Brain microvascular endothelial cell (primary cell): ENCODE measurements at places on chromosomes 12 and 14.

GRCh38 chr12:52952076-52952801, 3.3 kb downstream of the KRT18 start:
- no peak for DNase-seq

GRCh38 chr12:1908758-1909157, 9.7 kb downstream of the CACNA2D4 start:
- DNase-seq = no peak

DNA sequence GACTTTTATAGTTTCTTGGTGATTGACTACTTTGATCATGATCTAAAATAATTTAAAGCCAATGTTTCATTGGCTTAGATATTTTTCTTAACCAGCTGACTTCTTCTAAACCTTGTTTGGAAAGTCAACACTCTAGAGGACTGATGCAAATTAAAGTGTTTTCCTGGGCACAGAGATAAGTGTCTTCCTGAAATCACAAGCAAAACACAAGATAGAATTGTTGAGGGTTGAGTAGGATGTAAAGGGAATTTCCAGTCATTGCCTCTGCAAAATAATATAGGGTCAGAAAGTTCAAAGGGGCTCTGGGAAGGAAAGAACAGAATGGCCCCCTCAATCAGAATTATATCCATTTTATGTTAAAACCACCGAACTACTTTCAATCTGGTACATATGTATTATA, 156.3 kb upstream of the LRIG3 start:
- DNase-seq = no peak

DNA sequence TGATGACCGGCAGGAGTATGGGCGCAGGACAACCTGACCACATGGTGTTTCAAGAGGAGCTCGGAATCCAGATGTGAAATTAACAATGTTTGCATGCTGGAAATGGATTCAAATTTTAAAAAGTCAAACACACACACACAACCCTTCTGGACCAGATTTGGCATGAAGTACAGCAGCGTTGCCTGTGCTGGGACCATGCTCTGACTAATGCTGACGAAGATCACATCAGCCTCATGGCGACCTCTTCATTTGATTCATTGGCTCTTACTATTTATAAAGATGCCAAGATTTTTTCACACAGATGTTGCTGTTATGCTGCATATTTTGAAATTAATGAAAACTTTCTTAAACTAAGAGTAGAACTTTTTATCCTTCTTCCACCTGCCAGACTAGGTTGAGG, 926.6 kb upstream of the TMEM132C start:
- DNase-seq = no peak

DNA sequence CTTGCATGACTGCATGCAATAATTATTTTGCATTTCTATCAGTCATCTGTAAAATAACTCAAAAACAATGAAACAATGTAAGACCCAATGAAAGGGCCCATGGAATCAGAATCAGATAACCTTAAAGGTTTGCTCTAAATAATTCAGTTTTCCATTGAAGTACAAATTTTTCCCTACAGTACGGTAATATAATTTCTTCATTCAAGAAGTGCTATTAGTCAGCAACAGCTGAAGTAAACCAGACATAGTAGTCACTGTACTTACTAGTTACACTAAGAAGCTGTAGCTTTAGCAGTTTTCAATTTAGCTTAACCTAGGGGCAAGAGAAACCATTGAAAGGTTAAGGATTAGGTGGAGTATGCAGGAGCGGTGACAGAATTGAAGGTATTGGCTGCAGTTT, 43.5 kb downstream of the BCAT1 start:
- DNase-seq = no peak

GRCh38 chr14:104994978-104995377, 9.4 kb downstream of the CLBA1 start:
- DNase-seq = no peak

DNA sequence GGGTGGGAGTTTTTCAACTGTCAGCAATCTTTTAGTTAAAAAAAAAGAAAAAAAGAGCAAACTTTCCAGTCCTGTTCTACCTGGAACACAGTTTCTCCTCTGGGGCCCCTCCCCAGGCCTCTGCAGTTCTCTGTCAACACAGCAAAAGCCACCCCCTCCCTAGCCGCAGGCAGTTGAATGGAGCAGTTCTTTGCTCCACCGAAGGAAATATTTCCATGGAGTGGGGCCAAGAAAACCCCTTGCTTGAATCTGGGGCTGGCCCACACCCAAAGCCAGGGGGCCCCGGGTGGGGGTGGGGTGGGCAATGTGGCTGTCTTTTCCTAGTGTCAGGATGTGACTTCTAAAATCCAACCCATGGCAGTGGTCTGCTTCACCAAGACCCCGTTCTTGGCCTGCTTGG, 5.0 kb upstream of the MEG3 start:
- no peak for DNase-seq

DNA sequence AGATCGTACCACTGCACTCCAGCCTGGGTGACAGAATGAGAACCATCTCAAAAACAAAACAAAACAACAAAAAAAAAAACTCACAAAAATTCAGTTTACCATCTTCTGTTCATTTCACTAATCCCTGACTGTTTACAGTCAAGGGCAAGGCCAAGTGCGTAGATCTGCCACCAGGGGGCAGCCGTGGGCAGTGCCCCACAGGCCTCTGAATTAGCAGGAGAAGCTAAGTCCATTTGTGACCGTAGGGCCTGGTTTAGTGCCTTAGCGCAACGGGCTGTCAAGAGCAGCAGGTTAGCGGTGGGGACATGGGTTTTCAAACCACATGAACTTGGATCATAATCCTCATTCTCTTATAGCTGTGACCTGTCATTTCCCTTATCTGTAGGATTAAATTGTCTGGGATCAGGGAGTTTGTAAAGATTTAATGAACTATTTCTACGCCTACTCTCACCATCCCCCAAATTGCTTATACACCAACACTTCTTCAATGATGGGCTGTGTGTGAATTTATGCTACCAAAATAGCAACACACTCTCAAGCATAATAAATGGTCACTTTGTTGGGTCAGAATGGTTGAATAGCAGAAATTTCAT, 49.0 kb downstream of the KCTD10 start:
- DNase-seq = peak; percentile 68

- no peak for DNase-seq
Observed at GRCh38 chr12:54082397-54082892, 28.8 kb downstream of the HOXC4 start.

- DNase-seq = no peak
Observed at GRCh38 chr12:108190529-108190928, 61.4 kb downstream of the WSCD2 start.

DNA sequence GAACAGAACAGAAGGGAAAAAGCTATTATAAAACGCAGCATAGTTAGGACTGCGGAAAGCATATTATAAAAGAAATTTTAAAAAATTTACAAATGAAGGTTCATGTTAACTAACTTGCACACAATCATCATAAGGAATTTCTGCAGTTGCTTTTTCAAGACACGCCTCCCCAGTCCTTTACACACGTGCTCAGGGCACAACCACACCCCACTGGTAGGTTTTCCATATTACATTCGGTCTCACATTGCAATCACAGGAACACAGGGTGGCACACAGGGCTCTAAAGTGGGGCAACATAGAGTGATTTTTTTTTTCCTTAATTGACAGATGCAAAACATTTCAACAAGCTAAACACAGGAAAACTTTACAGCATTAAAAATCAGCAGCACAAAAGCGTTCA, 69.7 kb downstream of the DICER1 start:
- DNase-seq = no peak

DNA sequence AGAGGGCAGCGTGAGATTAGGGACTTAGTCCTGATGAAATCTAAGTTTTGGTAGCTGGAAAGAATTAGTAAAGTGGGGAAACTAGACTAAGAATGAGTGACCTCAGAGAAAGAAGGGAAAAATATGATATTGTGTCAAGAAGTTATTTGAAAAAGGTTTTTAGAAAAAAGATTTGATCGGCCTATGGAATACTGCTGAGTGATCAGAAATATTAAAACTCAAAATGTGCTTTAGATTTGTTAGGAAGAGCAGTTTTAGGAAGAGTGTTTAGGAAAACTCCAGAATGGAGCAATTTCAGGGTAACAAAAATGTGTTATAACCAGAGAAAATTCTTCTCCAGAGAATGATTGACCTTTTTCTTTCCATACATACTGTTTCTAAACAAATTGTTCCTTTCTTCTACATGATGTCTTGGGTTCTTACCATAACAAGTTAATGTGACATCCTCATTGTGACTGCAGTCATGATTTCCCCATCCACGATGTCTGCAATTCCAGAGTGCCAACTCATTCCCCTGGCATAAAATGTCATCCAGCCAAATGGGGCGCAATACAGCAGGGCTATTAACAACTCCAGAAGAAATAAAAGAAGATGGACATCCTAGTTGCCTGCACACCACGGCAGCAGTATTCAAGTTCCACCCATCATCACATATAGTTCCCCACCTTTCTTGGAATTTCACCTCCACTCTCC, 11.8 kb downstream of the CD163L1 start:
- DNase-seq = no peak

GRCh38 chr14:34222867-34223266, 239.2 kb downstream of the SPTSSA start:
- no peak for DNase-seq

GRCh38 chr12:32399370-32400113, at the start of gene FGD4:
FGD4 (plus strand) TSS chr12:32399558.
- peak; percentile 55 for DNase-seq

GRCh38 chr14:73180385-73180805, 44.1 kb downstream of the PSEN1 start:
- DNase-seq = peak; percentile 24

DNA sequence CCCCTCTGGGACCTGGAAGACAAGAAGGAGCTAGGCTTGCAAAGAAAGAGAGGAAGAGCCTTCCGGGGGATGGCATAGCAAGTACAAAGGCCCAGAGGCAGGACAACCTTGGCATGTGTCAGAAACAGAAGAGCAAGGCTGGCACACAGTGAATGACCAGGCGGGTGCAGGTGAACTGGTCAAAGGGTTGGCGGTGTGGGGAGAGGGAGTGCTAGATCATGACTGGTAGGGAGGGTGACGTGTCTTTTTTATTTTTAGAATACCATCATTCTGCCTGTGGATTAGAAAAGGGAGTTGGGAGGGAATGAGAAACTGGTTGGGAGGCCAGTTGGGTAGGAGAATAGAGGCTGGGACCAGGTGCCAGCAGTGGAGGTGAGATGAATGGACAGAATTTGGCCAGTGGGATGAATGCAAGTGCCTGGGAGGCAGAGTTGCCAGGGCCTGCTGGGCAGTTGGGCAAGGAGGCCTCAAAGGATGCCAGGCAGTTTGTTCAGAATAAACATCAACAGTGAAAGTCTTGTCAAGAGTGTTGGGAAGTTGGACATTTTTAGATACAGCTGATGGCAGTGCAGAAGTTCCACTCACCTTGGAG, 168.3 kb downstream of the CACNA1C start:
- DNase-seq = no peak

GRCh38 chr12:9669534-9669933, at the start of gene CLEC2D:
CLEC2D (plus strand) TSS chr12:9669713; CDS start chr12:9669735, 22 bp downstream.
- no peak for DNase-seq
